ENCODE measurements at places on chromosomes 1 and 21. TPM values are rescaled to one million over a fixed set of nuclear protein-coding genes. Genes with fewer than 3 reads are reported as not detected.
A peak's percentile ranks its signal among the peaks of the same experiment; 100 is the strongest.

DNA sequence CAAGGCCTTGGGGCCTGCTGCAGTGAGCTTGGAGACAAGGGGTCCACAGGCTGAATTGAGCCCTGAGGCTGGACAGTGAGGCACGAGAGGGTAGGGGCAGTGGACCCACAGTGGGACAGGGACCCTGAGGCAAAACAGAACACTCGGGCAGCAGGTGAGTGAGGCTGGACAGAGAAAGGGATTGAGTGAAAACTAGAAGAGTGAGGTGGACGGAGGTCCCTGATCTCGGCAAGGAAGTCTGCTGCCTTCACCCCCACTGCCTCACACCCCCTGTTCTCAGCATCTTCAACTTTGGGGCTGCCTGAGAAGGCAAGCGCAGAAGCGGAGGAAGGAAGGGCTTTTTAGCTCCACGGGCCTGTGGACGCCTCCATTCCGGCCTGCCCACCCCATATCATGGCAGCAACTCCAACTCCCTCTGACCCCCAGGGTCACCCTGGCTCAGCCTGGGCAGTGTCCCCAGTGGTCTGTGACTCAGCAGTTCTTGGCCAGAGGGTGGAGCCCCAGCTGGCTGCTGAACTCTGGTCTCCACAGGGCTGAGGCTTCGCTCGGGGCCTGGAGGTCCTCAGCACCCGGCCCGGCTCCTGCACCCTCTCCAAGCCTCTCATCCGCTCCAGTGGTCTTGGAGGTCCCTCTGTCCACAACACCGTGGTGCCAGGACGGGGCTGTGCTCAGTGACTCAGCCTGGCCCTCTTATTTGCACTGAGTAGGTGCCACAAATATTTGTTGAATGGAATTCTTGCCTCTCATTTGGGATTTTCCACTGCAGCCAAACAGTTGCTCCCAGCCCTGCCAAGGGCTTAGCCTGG lies 60.0 kb upstream of the EPS8L3 start:
- H3K27me3 ChIP-seq = no peaks in the 10 kb centered on the region
- no peaks in the 10 kb centered on the region for H3K4me1 ChIP-seq
- H3K4me3 ChIP-seq = no peak overlapping the region
- no peaks in the 10 kb centered on the region for H3K36me3 ChIP-seq

GRCh38 chr1:46665983-46666382 lies 2.2 kb downstream of the ATPAF1 start:
- DNase-seq = no peak
- H3K4me3 ChIP-seq = no peak overlapping the region
- H3K27me3 ChIP-seq = no peaks in the 10 kb centered on the region

Gene LMO4
- 64.9 TPM for total RNA-seq

DNA sequence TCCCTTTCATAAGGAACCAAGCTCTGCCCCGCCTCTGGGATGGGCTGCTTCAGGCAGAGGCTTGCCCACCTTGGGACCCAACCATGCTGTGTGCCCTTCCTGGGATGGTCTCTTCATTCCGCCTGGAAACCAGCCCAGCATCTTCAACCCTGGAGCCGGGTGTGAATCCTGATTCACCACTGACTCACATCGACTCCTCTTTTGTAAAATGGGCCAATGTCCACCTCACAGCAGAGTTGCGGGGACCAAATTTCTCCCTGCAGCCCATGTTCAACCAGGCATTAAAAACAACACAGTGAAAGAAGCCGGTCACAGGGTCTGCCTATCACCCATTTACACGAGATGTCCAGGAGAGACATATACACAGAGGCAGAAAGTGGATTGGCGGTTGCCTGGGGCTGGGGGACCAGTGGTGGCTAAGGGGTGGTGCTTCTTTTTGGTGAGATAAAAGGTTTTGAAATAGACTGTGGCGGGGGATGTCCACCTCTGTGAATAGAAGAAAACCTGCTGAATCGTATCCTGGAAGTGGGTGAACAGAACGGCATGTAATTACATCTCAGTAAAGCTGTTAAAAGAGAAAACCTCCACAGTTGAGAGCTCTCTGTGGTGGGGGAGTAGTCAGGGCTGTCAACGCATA lies 6.9 kb upstream of the GPR153 start:
- H3K4me3 ChIP-seq = no peak overlapping the region
- no peaks in the 10 kb centered on the region for H3K36me3 ChIP-seq
- H3K27me3 ChIP-seq = no peaks in the 10 kb centered on the region
- DNase-seq = no peak
- no peaks in the 10 kb centered on the region for H3K4me1 ChIP-seq

Gene OSCP1
- 3.2 TPM for total RNA-seq

DNA sequence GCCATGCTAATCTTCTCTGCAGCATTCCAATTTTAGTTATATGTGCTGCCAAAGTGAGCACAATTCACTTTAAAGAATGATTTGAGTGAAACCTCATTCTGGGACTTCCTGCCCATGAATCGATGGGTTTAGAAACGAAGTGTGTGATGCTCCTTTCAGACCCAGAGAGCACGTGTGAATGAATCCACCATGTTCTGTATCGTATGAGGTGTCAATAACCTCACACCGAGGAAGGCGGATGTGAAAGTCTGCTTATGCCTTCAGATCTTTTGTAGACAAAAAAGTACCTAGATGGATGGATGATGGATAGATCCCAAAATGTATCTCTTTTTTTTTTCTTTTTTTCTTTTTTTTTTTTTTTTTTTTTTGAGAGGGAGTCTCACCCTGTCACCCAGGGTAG lies 13.8 kb downstream of the UBASH3A start:
- H3K4me1 ChIP-seq = no peaks in the 10 kb centered on the region
- no peak for DNase-seq
- H3K36me3 ChIP-seq = no peaks in the 10 kb centered on the region
- no peak overlapping the region for H3K27ac ChIP-seq
- no peak overlapping the region for H3K4me3 ChIP-seq

DNA sequence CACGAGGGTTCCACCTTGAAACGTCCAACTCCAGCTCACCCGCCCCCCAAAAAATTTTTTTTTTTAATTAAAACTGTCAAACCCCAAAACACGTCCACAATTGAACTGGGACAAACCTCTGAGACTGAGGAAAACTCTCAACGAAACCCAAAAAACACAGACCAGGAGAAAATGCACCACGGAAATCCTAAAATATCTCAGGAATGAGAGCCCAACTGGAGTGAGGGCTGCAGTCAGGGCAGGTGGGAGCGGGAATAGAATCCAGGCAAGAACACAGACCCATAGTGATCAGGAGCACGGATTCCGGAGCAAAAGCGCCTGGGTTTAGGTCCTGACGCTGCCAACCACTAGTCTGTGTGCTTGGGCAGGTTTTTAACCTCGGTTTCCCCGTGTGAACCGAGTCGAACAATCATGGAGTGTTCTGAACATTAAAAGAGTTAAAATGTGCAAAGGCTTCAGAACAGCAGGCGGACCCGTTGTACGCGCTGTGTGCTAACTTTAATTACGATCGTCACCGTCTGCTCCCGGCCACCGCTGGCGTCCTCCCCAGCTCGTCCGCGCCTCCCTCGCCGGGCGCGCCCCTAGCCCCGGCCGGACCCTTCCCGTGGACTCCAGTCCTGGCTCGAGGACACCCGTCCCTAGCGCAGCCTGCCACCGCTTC lies 624 bp downstream of the ARHGAP29 start:
- H3K36me3 ChIP-seq = no peaks in the 10 kb centered on the region
- H3K27me3 ChIP-seq = peaks cover 23% of the 10 kb centered on the region
- H3K4me3 ChIP-seq = peak overlapping the region; percentile 71
- peak; percentile 52 for DNase-seq
